ENCODE measurements at places on chromosomes 7 and 10.
A peak's percentile ranks its signal among the peaks of the same experiment; 100 is the strongest.

GRCh38 chr10:61662794-61663259, at the start of gene CABCOCO1:
Gene CABCOCO1, plus strand, starts transcription at chr10:61662929. Its CDS starts 44 bp downstream, at chr10:61662973.
- DNase-seq: peak; percentile 14

DNA sequence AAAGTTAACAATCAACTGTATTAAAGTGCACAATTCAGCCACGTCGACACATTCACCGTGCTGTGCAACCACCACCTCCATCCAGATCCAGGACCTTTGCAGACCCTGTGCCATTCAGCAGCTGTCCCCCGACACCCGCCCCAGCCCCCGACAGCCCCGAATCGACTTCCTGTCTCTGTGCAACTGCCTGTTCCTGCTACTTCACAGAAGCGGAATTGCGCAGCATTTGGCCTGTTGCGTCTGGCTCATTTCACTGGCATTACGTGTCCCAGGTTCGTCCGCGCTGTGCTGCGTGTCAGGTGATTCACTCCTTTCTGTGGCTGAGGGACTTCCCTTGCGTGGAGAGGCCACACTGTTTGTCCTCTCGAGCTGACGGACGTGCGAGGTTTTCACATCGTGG, 33.2 kb upstream of the DNAAF5 start:
- DNase-seq: no peak

- no peak for DNase-seq
Measured at GRCh38 chr10:21464134-21464533, 61.3 kb downstream of the SKIDA1 start.

DNA sequence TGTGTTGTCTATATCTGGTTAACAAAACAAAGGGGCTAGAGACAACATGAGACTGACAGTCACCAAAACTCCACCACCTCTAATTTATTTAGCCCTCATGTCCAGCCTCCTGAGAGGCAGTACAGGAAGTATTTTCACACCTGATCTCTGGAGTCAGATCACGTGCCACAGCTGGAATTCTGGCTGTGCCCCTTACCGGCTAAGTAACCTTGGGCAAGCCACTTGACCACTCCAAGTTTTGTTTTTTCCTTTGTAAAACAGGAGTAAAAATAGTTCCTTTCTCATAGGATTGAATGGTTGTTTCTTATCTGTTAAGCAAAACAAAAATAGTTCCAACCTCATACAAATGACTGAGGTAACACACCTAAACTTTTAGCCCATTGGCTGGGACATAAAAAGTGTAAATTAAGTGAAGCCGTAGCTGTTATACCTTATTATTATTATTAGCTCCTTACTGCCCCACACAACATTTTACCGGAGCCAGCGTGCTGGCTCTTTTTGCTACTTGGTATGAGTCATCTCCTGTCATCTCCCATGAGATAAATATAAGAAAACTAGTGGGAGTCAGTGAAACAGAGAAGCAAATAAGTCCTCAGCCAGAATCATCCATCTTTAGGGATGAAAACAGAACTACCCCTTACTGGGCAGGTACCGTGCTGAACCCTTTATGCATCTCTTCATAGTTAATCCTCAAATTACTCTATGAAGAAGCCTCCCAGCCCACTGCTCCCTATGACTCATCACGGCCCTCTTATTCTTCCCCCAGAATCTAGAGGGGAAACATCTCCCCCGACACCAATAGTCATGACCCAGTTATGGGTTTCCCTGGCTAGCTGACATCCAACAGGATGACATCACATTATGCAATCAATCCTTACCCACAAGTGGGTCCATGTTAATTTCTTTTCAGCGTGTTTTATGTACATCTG, 44.9 kb downstream of the PPP1R3C start:
- DNase-seq: no peak

GRCh38 chr7:74395745-74396311, 57.9 kb upstream of the GTF2IRD1 start:
- no peak for DNase-seq

DNA sequence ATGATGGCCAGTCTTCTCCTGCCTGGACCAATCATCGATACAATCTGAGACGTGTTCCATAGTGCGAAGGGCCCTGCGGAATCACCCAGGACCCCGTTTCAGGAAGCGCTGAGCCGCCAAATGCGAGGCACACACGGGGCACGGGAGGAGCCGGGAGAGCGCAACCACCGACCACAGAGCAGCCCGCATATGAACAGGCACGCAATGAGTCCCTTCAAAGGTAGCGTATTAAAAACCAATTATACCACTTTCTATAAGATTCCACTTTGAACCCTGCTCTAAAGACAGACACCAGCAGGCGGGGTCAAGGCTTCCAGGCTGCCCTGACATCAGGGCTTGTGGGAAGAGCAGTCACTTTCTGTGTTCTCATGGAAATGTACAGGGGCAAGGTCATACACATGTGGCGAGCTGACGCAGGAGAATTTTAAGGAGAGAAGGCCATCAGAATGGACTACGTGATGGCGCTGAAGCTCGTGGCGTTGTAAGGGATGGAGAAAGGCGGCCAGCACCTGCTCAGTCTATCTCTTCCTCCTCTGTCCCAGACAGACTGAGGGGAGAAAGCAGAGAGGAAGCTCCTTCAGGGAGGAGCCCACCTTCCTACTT, 46.2 kb downstream of the AMZ1 start:
- no peak for DNase-seq

GRCh38 chr7:133253519-133253875, 619 bp downstream of the EXOC4 start:
- DNase-seq: no peak

DNA sequence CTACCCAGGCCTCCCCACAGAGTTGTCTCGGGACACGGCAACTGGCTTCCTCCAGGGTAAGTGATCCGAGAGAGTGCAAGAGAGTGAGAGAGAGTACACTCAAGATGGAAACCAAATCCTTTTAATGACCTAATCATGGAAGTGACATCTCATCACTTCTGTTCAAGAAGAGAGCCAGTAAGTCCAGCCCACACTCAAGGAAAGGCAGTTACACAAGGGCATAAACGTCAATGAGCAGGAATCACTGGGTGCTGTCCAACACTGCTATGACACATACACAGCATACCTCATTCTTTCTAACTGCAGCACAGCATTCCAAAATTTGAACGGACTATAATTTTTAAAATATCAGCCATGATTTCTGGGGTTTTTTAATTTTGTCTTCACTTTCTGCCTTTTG, 29.3 kb upstream of the OSBPL3 start:
- no peak for DNase-seq

DNA sequence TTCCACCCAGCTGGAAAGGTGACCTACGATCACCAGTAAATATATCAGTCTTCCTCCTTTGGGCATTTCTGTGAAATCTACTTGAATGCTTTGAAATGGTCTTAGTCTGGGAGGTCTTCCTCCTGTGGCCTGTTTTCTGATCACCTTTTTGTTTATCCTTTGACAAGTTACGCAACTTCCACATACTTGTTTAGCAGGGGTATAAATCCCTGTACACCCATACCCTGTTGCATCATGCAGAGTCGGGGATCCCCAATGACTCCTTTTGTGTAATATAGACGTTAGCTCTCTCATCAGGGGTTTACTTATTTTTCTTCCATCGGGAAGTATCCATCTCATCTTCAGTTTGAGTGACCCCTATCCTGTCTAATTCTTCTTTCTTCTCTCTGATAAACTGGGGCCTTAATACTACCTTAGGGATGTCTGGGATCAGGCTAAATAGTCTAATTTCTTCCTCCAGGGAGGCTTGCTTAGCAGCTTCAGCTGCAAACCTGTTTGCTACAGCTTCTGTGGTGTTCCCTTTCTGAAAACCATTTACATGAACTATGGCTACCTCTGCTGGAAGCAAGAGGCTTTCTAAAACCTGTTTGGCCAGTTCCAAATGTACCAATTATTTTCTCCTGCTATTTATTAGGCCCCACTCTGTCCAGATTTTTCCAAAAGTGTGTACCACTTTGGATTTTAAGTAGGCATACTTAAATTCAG, 25.8 kb downstream of the MAPK8 start:
- no peak for DNase-seq

- peak; percentile 75 for DNase-seq
Measured at GRCh38 chr7:77497079-77497478, 40.0 kb upstream of the PTPN12 start.

DNA sequence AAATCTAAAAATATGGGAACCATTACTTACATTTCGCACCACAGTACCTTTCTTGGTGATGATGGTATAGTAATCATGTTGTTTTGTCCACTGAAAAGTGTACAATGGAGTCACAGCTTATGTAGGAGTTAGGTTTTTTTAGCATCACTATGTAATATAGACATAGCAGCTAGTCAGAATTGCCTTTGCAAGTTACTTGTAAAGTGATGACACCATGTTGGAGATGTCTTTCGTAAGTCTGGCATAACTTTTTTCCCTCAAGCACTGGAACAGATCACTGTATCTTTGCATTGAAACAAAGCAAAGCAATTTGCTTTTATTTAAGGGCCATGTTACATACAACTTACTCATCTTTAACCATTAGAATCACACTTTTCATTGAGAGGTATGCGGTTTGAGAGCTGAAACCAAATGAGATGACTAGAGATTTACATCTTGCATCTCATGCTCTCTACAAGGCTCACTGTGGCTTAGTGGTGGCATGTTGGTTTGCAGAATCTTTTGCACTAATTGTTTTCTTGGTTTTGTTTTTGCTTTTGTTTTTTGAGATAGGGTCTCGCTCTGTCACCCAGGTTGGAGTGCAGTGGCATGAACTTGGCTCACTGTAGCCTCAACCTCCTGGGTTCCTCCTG, 18.3 kb downstream of the UBN2 start:
- no peak for DNase-seq

- no peak for DNase-seq
Measured at GRCh38 chr7:151460474-151460855, 20.5 kb upstream of the CRYGN start.

GRCh38 chr10:112375721-112376395, 1.9 kb downstream of the ACSL5 start:
- peak; percentile 65 for DNase-seq

DNA sequence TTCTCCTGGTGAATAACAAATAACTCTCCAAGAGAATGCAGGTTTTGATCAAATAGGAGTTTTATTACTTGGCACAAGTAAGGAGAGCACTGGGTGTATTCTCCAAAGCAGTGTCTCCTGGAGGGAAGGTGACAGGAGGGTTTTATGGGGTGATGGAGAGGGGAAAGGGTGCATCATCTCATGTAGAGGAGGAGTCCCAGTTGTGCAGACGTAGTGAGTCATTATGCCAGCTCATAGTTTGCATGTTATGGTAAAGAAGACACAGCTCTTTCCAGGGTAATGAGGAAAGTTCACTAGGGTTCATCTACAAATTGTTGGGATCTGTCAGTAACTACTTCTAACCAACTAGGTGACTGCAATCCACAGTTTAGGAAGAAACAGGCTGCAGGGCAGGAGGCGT, 347.9 kb upstream of the MEOX2 start:
- DNase-seq: no peak

- DNase-seq: no peak
Measured at GRCh38 chr10:78229489-78229888, 195.8 kb downstream of the RPS24 start.

DNA sequence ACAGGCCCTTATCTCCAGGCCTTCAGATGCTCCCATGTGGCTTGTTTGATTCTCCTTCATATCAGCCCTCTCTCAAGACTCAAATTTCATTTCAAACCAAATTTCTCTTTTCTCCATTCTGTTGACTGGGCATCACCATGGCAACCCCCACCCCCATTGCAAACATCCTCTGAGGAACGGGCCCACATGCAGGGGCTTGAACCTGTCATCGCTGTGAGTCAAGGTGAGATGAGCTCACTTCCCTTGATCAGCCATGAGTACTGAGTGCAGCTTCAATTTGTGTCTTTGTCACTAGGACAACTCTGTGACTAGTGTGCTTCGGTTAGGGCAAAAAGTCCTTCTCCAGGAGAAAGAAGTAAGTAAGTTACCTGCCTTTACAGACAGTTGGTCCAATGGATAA, 41.9 kb downstream of the CALML3 start:
- peak; percentile 33 for DNase-seq

- DNase-seq: no peak
Measured at GRCh38 chr7:141738592-141739013, 445 bp downstream of the SSBP1 start.

- no peak for DNase-seq
Measured at GRCh38 chr7:111392294-111392693, 170.0 kb downstream of the IMMP2L start.

DNA sequence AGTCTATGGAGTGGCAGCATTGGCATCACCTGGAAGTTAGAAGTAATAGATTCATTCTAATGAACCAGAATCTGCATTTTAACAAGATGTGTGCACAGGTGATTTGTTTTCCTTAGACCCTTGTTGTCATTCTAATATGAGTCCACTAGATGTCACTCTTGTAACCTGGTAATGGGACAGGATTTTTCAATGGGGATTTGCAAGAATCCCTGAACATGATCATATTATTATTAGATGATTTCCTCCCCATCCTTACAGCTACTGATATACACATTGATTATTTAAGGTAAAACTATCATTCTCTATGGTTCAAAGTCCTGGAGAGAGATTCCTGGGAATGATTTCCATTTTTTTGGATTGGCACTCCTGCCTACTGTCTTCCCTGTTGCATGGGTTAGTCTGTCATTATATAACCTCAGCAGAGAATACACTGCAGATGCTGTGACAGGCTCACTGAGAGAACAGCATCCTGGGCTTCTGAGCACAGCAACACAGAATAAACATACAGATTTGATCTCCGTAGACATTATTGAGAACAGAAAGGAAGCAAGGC, 194.9 kb downstream of the SUGCT start:
- peak; percentile 15 for DNase-seq

DNA sequence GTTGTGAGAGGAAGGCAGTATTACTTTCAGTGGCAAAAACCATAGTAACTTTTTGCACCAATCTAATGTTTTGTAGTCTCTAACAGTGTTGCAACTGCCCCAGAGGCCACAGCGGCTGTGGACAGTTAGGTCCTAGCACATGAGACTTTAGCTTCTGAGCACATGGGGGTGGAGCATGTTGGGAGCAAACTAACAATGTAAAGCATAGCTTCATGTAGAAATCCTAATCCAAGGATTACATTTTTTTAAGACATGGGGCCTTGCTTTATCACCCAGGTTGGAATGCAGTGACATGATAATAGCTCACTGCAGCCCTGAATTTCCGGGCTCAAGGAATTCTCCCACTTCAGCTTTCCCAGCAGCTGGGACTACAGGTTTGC, 49.0 kb downstream of the LAMB1 start:
- DNase-seq: no peak

GRCh38 chr10:123146013-123146893, 1.7 kb upstream of the HMX2 start:
- no peak for DNase-seq

- DNase-seq: no peak
Measured at GRCh38 chr10:29132551-29133111, 156.2 kb upstream of the LYZL1 start.

All from NCI-H2029 (cell line).